Ureter (tissue), 1 donor: ENCODE measurements at places on chromosomes 2 and 18.

DNA sequence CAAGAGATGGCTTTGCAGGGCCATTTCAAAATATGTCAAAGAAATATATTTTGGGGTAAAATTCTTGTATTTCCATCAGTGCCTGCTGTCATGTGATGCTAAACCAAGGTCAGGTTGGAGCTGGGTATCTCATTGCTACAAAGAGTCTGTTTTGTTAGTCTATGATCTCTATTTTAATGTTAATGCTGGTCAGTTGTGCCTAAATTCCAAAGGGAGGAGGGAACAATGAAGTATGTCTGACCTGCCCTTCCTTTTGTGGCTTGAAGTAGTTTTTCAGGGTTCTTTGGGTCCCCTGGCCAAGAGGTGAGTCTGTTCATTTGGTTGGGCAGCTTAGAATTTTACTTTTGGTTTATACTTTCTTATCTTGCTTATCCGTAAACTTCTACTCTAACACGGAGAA, 61.6 kb upstream of the DYNAP start:
- DNase-seq, result no peak

DNA sequence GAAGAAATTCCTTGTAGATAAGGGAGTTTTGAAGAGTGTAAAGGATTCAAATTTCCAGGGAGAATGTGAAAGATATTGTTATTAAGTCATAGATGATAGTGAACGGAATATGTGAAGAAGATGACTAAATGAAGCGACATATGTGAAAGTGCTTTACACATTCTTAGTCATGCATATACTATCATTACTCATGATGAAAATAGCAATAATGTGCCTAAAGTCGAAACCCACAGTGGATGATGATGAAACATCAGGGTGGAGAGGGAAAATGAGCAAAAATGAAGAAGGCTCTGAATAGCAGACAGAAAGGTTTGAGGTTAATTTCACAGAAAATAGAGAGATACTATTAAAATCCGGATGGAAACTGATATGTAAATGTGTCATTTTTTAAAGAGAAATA, 1237.1 kb downstream of the LRP1B start:
- DNase-seq, result no peak

DNA sequence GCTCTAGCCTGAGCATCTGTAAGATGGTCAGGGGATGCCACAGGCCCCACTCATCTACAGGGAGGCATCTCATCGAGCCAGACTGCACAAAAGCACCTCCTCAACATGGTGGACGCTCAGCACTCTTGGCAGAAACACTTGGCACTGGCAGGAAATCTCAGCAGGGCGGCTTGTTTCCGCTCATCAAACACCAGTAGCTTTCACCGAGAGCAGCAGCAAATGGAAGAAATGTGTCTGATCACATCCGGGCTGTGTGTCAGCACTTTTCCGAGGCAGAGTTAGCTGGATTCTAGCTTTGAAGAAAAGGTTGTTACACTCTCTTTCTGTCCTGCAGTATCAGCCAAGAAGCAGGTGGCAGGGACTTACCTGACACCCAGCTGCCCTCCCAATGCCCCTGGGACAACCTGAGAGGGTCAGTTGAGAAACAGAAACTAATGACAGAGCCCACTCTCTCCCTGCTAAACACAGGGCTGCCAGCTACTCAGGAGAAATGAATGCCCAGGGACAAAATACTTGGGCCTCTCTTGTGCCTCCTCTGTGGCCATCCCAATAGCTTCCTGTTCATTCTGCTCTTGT, 68.9 kb upstream of the FZD7 start:
- DNase-seq, result no peak

DNA sequence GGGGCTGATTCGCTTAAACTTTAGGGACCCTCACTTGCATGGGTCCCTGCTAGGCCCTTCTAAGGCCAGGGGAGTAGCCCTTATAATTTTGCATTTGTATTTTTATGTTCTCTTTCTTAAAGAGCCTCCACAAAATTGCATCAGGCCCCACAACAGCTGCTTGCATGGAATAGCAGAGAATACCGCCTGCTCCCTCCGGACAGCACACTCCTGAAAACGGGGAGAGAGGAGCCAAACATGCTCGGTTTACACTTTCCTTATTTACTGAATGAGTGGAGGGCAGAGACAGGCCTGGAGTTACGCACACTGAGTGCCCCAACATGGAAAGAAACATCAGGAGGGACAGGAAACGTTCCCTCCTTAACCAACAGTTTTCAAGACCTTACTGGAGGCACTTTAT, 132.2 kb downstream of the ANTXR1 start:
- no peak for DNase-seq

- no peak for DNase-seq
These were observed 243.6 kb downstream of the HDAC4 start for GRCh38 chr2:239157269-239157668.

DNA sequence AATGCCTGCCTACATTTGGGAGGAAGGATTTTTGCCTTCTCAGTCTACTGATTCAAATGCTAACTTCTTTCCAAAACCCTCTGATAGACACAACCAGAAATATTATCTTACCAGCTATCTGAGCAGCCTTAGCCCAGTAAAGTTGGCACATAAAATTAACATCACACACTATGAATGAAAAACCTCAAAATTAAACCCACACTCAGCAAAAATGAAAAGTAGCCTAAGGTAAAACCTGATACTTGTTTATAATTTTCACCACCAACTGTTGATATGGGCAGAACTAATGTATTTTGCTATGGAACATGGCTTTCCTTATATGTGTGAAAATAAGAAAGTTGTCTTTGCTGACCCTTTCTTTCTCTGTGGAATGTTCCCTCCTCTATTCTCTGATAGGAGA, 226.0 kb downstream of the DPP10 start:
- no peak for DNase-seq

- DNase-seq, result no peak
These were observed 10.5 kb upstream of the MTERF4 start for GRCh38 chr2:241112592-241112991.
